NCI-H187 (cell line): ENCODE measurements at places on chromosomes 5 and 9.

GRCh38 chr5:60520451-60521227, 179.3 kb downstream of the DEPDC1B start:
- DNase-seq, result no peak

DNA sequence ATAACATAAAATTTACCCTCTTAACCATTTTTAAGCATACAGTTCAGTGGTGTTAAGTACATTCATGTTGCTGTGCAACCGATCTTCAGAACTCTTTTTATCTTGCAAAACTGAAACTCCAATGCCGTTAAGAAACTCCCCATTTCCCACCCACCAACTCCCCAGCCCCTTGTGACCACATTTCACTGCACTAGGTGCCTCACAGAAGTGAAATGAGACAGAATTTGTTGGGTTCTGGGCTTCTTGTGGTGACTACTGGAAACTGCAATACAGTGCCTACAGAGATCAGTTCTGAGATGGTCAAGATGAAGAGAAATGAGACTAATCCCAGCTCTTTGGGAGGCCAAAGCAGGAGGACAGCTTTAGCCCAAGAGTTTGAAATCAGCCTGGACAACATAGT, 202.1 kb upstream of the SLC30A5 start:
- DNase-seq, result no peak

DNA sequence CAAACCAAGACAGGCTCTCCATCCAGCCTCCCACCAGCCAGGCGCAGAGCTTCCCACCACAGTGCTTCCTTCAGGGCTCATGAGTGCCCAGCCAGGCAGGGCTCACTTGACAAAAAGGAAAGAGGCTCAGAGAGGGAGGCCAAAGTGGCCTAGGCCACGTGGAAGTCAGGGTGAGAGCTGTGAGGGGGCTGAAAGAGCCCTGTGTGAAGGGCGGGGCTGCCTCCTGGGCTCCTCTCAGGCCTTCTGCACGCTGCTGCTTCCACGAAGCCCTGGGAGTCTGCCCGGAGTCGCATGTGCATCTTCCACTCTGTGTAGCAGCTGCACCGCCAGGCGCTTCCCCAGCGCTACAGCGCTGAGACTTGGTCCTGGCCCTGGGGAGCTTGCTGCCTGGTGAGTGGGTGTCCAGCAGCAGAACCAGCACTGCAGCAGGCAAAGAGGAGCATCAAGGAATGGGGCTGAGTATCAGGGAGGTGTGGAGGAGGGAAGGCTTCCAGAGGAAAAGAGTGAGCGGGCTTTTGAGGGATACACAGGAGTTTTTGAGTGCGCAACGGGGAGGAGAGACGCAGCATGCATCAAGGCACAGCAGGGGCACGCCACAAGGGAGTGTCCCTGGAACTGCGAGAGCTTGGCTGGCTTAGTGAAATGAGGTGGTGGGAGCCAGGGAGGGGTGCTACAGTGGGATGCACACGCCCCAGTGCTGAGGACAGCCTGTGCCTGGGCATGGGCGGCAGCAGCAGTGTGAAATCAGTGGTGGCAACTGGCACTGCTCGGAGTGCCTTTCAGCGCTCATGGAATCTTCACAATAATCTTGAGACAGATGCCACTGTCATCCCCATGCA, 178.0 kb downstream of the GAPVD1 start:
- DNase-seq, result no peak

- no peak for DNase-seq
Observed at GRCh38 chr5:31854181-31855133, 215.5 kb downstream of the PDZD2 start.

GRCh38 chr5:141360685-141361084, 891 bp downstream of the PCDHGB2 start:
- no peak for DNase-seq

DNA sequence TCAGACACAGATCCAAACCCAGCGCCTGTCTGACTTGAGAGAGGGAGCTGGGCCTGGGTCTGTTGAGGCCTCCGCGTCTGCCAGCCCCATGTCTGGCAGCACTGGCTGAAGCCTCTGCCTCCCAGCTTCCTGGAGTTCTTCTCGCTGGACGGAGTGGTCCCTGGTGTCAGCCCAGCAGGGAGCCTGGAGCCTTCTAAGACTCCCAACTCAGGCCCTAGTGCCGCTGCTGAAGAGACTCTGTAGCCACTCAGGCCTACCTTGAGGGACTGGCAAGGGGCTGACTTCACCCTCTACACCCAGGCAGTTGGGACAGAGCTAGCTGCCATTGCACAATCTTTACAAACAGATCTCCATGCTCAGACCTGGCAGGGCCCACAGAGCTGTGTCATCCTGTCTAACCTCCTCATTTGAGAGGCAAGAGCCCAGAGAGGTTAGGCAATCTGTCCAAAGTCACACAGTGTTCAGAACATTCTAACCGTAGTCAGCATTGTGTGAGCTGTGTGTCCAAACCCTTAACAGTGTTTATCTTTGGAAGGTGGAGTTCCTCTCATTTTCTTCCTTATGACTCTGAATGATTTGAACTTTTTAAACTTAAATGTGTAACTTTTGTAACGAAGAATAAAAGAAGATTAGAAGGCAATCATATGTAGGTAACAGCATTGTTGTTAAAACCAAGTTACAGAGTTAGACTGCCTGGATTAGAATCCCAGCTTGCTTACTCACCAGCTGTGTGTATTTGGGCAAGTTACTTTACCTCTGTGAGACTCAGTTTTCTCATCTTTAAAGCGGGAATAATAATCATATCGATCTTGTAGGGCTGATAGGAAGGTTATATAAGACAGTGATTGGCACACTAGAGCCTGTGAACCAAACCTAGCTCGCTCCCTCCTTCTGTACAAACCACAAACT, 4.6 kb upstream of the DUSP1 start:
- DNase-seq, result no peak

DNA sequence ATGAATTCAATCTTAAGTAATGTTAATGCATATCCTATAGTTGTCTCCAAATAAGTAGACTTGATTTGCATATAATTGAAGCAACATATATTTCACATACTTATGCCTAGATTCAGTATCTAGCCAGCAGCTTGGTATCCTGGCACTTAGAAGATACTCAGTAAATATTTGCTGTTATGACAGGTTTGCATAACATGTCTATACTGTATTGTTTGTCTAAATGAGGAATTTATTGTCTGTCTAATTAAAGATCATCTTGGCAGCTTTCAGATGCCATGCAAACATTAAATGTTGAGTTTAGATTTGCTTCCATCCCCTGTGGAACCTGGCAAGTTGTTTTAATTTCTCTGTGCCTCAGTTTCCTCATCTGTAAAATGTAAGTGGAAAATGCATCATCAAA, 9.4 kb downstream of the IQGAP2 start:
- no peak for DNase-seq

DNA sequence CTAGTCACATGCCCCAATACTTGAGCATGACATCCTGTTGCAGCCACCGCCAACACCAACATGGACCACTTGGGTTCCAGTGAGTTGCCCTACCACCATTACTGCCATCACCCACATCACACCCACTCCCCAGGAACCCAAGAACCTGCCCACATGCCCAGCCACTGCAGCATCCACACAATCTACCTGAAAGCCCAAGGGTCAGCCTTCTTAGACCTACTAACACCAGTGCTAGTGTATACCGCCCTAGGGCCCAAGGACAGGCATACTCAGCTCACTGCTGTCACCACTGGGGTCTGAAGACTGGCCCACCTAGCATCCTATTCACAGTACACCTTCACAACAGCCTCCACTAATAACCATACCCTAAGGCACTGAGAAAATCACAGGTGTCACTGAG, 82.0 kb downstream of the SYK start:
- no peak for DNase-seq

DNA sequence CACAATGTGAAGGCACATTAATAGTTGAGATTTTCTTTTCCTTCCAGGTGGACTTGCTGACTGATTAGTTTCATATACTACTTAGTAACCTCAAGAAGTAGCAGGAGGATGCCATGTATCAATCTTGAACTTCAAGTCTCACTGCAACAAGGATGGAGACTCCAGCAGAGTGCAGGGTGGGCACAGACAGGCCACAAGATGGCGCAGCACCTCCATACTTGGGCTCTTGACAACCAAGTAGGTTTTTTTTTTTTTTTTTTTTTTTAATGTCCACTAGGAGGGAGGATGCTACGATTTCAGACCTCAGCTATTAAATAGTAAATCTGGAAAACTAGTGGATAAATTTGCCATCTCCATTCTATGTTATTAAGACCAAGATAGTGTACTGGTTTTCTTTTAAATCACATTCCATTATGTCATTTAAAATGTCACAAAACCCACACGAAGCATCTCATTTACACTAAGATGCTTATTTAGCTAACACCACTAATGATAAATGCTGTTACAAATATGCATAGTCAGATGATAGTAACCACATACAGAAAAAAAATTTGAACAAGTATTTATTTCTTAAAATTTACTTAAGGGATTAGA, 58.6 kb downstream of the IL6ST start:
- DNase-seq, result peak; percentile 53

GRCh38 chr9:2595973-2596372, 25.6 kb upstream of the VLDLR start:
- DNase-seq, result no peak

GRCh38 chr5:60023255-60023654, 129.7 kb upstream of the PDE4D start:
- no peak for DNase-seq

GRCh38 chr5:76337953-76338451, 65.1 kb upstream of the IQGAP2 start:
- no peak for DNase-seq

DNA sequence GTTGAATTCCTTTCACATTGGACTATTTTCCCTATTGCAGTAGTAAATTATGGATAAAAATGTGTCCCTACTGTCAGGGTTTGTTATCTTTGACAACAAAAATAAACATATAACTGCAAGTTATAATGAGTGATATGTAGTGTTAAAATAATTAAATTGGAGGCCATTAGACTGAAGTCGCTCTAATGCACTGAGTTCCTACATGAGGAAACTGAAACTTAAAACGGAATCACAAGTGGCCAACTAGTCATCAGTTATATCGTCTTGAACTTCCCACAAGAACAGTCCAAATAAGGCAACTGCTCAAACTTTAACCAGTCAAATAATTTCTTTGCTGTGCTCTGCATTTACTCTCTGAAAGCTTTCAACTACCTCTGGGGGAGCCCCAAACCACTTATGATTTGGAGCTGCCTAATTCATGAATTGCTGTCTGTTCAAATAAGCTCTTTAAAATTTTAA, 2.1 kb upstream of the IFT74 start:
- no peak for DNase-seq

DNA sequence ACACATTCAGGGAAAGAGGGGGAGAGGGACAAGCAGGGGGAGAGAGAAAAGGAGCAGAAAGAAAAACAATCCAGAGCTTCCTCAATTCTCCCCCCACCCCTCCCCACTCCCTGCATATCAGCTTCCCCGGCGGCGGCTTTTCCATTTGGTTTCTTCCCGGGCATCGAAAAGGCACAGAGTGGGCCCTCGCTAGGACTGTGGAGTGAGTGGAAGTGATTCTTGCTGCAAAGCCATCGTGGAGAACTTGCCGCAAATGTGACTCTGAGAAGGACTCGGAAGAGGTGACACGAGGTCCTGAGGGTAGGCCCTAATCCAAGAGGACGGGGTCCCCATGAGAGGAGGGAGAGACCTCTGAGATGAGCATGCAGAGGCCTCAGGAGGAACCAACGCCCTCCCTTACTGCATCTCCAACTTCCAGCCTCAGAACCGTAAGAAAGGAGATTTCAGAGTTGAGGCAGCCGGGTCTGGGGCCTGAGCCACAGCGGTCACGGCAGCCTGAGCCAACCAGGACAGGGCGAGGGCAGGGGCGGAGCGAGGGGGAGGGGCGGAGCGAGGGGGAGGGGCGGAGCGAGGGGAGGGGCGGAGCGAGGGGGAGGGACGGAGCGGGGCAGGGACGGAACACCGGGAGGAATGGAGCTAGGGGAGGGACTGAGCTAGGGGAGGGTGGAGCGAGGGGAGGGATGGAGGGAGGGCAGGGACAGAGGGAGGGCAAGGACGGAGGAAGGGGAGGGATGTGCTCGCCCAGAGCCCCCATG, 21.2 kb upstream of the SARDH start:
- DNase-seq, result no peak

GRCh38 chr5:174706997-174707572, 17.3 kb upstream of the MSX2 start:
- DNase-seq, result no peak

DNA sequence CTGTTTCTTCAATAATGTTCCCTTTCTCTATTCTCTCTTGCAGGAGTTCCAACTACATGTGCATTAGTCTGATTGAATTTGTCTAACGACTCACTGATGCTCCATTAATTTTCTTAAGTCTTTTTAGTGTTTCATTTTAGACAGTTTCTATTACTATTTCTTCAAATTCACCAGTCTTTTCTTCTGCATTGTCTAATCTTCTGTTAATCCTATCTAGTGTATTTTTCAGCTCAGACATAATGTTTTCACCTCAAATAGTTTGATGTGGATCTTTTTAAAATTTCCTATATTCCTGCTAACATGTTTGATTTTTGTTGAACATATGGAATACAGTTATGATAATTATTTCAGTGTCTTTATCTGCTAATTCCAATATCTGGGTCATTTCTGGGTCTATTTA, 21.7 kb upstream of the BICD2 start:
- DNase-seq, result no peak

DNA sequence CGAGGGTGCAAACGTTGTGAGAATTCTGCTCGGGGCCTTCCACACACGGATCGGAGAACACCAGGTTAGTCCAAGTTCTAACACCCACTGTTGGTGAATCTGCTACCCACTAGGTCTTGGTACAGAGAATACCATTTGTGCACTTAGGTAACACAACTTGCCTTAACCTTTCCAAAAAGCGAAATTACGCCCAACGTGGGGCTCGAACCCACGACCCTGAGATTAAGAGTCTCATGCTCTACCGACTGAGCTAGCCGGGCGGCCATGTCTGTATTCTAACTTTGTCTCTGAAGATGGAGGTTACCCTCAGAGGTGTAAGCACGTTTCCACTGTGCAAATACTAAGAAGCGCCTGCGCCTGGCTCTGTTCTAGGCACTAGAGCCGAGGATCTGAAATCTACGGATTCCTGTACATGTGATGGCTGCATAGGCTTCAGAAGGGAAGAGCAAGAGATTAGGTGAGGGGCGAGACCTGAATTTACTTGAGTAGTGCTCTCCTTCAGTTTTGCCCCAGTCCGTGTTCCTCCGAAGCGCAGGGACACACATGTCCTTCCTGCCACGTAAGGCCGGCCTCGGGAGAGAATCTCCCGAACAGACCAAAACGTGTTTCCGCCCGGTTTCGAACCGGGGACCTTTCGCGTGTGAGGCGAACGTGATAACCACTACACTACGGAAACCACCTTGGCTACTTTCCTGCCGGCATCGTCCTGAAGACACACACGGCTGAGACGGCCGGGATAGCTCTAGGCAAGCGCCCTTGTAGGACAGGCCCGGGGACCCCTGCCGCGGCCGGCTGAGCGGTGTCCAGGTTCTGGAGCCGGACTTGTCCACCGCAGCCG, 1.1 kb upstream of the TRIM41 start:
- DNase-seq, result no peak
